Mesothelial cell of epicardium (in vitro differentiated cells): ENCODE measurements at places on chromosomes 7 and 10.

- DNase-seq = no peak
Measured at GRCh38 chr10:85946713-85947326, 419.8 kb downstream of the GRID1 start.

- no peak for DNase-seq
Measured at GRCh38 chr7:140211698-140212097, 34.9 kb upstream of the KDM7A start.

GRCh38 chr7:151830121-151830830 is 46.6 kb downstream of the PRKAG2 start:
- no peak for DNase-seq

GRCh38 chr7:10221084-10221483 is 752.6 kb upstream of the PHF14 start:
- no peak for DNase-seq

GRCh38 chr7:123643495-123644441 is 11.9 kb upstream of the LMOD2 start:
- no peak for DNase-seq

GRCh38 chr10:25701652-25702051 is 232.4 kb upstream of the MYO3A start:
- DNase-seq = no peak

- DNase-seq = no peak
Measured at GRCh38 chr10:19628767-19629560, 187.3 kb upstream of the PLXDC2 start.

DNA sequence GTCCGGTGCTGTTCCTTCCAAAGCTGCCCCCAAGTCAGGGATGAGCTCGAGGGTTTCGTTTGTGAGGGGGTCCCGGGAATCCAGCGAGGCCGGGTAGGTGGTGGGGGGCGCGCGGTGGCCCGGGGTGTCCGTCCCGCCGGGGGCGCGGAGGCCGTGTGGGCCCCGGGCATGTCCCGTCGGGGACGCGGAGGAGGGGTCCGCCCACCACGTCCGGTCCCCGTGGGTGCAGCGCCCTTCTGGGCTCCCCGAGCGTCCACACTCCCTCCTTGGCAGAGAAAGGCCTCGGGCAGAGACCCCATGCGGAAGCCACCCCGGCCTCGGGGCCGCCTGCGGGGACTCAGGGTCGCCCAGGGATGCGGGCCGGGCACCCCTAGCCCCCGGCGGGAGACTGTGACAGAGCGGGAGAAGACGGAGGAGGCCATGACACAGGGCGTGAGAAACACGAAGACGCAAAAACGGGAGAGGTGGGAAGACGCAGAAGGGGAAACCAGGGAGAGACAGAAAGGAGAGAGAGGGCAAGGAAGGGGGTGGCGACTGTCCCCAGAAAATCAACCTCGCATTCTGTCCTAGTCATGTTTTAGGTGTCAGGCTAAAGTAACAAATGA is 640 bp upstream of the ZNF425 start:
- DNase-seq = no peak
